ENCODE measurements at places on chromosomes 12 and 14. TPM values are rescaled to one million over a fixed set of nuclear protein-coding genes. Genes with fewer than 3 reads are reported as not detected.

GRCh38 chr12:69886715-69887114 is 61.7 kb downstream of the MYRFL start:
- H3K4me1 ChIP-seq, result no peaks in the 10 kb centered on the region
- no peak overlapping the region for H3K27ac ChIP-seq
- no peaks in the 10 kb centered on the region for H3K36me3 ChIP-seq

GRCh38 chr12:124428136-124428791 is 133.4 kb downstream of the RFLNA start:
- H3K27me3 ChIP-seq, result no peaks in the 10 kb centered on the region
- H3K27ac ChIP-seq, result no peak overlapping the region
- H3K4me3 ChIP-seq, result no peak overlapping the region
- no peak for DNase-seq
- H3K4me1 ChIP-seq, result peaks cover 37% of the 10 kb centered on the region
- peaks cover 62% of the 10 kb centered on the region for H3K36me3 ChIP-seq

COX8C gene
- not detected for total RNA-seq

RNU6-7 gene
- total RNA-seq, result not detected

DNA sequence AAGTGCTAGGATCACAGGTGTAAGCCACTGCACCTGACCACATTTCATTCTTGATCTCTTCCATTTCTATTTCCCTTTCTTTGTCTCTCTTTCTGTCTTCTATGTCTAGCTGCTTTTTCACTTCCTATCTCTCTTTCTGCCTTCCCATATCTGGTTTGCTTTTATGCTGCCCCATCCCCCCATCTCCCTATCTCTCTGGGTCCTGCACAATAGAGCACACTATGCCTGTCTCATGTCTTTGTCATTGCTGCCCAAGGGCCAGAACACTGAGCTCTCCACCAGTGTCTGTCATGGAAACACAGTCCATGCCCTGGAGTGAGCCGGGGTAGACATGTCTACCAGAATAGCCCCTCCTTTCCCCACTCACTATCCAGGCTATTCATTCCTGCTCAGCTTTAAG is 12.3 kb upstream of the RARG start:
- no peaks in the 10 kb centered on the region for H3K4me1 ChIP-seq
- H3K36me3 ChIP-seq, result no peaks in the 10 kb centered on the region
- no peak overlapping the region for H3K27ac ChIP-seq
- no peak for DNase-seq
- no peaks in the 10 kb centered on the region for H3K27me3 ChIP-seq
- H3K4me3 ChIP-seq, result no peak overlapping the region

DNA sequence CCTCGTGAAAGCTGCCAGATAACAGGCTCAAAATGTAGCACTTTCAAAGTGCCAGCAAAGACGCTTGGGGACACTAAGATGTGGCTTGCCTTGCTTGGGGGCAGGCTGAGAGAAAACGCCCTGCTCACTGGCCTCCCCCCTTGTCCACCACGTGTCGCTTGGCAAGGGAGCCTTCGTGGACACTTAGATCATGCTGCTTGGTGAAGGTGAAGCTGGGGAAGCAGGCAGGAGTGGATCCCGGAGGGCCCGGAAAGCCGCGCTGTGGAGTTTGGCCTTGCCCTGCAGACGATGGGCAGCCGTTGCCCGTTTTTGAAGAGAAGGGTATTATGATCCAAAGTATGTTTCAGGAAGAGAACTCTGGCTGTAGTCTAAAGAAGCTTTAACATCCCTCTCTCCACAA is 53.4 kb upstream of the BDKRB2 start:
- no peak overlapping the region for H3K27ac ChIP-seq
- no peak overlapping the region for H3K4me3 ChIP-seq
- H3K27me3 ChIP-seq, result peaks cover 16% of the 10 kb centered on the region
- H3K36me3 ChIP-seq, result no peaks in the 10 kb centered on the region

DNA sequence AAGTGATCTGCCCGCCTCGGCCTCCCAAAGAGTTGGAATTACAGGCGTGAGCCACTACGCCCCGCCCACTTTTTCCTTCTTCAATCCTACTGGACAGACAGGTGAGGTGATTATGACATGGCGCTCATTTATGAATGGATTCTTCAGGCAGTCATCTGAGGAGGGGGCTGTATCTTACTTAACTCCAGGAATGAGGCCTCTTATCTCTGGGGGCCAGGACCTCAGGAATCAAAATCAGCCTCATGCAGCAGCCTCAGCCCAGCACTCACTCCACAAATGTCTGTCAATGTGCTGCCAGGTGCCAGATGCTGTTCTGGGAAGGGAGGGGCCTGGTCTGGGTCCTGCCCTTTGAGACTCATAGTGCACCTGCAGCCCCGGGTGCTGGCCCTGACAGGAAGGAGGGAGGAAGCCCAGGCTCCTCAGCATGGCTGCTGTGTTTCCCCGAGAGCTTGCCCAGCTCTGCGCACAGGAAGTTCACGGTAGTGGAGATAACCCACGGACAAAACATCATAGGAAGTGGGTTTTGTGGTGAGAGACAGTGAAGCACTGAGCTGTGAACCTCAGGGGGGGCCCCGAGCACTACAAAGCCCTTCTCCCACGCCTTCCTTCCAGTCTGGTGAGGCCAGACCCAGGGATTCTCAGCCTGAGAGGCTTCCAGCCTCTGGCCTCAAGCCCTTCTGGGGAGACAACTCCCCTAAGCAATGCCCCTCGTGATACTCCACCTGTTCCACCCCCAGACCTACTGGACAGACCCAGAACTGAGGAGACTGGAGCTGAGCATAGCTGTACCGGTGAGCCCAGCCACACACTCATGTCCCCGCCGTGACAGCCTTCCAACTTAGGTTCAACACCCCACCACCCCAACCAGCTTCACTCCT is 22.3 kb downstream of the GALNT6 start:
- H3K4me1 ChIP-seq, result peaks cover 16% of the 10 kb centered on the region
- H3K4me3 ChIP-seq, result peak overlapping the region; percentile 54
- H3K27me3 ChIP-seq, result no peaks in the 10 kb centered on the region
- H3K36me3 ChIP-seq, result no peaks in the 10 kb centered on the region
- H3K27ac ChIP-seq, result peak overlapping the region; percentile 75
- DNase-seq, result peak; percentile 89

DNA sequence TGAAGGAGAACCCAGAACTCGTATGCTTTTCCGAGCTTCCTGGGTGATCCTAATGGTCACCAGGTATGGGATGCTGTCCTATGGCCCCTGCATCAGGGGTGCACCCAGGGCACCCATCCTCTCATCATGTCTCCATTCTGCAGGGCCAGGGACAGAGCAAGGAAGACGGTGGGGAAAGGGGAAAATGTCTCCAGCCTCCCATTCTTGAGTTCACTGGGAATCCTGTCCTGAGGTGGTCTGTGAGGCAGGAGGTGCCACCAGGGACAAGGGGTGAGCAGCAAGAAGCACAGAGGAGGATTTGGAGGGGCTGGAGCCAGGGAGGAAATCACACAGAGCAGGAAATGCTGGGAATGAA is 14.9 kb upstream of the SLC6A12 start:
- peaks cover 39% of the 10 kb centered on the region for H3K27me3 ChIP-seq
- no peaks in the 10 kb centered on the region for H3K4me1 ChIP-seq
- no peak overlapping the region for H3K4me3 ChIP-seq
- no peaks in the 10 kb centered on the region for H3K36me3 ChIP-seq
- DNase-seq, result no peak
- no peak overlapping the region for H3K27ac ChIP-seq

- peaks cover 88% of the 10 kb centered on the region for H3K27me3 ChIP-seq
- H3K4me1 ChIP-seq, result peaks cover 44% of the 10 kb centered on the region
- H3K4me3 ChIP-seq, result peak overlapping the region; percentile 41
- no peak for DNase-seq
- peaks cover 3% of the 10 kb centered on the region for H3K36me3 ChIP-seq
Observed at GRCh38 chr12:48998497-48999353, 450 bp downstream of the DDN start.

- DNase-seq, result no peak
- peak overlapping the region; percentile 78 for H3K4me3 ChIP-seq
- H3K4me1 ChIP-seq, result peaks cover 32% of the 10 kb centered on the region
Observed at GRCh38 chr14:73760598-73761586, 46.7 kb upstream of the PNMA1 start.

DNA sequence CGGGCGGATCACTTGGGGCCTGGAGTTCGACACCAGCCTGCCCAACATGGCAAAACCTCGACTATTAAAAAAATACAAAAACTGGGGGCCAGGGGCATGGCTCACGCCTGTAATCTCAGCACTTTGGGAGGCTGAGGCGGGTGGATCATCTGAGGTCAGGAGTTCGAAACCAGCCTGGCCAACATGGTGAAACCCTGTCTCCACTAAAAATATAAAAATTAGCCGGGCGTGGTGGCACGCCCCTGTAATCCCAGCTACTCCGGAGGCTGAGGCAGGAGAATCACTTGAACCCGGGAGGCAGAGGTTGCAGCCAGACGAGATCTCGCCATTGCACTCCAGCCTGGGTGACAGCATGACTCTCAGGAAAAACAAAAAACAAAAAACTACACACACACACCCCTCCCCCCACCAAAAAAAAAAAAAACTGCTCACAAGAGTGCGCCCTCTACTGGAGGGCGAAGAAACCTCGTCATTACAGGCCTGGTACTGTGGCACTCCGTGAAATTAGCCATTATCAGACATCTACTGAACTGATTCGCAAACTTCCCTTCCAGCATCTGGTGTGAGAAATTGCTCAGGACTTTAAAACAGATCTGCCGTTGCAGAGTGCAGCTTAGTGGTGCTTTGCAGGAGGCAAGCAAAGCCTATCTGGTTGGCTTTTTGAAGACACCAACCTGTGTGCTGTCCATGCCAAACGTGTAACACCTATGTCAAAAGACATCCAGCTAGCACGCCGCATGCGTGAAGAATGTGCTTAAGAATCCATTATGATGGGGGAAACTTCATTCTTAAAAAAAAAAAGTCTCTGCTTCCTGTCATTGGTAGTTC is 7.7 kb downstream of the PPP1R3E start:
- H3K36me3 ChIP-seq, result no peaks in the 10 kb centered on the region
- no peak overlapping the region for H3K27ac ChIP-seq
- H3K27me3 ChIP-seq, result no peaks in the 10 kb centered on the region
- H3K4me1 ChIP-seq, result peaks cover 12% of the 10 kb centered on the region
- H3K4me3 ChIP-seq, result no peak overlapping the region

ADGRD1 gene
- total RNA-seq, result 0.29 TPM

GRCh38 chr14:75254381-75254822 is 24.2 kb upstream of the FOS start:
- no peaks in the 10 kb centered on the region for H3K36me3 ChIP-seq
- peaks cover 44% of the 10 kb centered on the region for H3K4me1 ChIP-seq
- no peaks in the 10 kb centered on the region for H3K27me3 ChIP-seq
- H3K27ac ChIP-seq, result no peak overlapping the region
- no peak for DNase-seq

- H3K27me3 ChIP-seq, result no peaks in the 10 kb centered on the region
- H3K4me1 ChIP-seq, result no peaks in the 10 kb centered on the region
- H3K27ac ChIP-seq, result no peak overlapping the region
- DNase-seq, result no peak
- no peak overlapping the region for H3K4me3 ChIP-seq
- no peaks in the 10 kb centered on the region for H3K36me3 ChIP-seq
Observed at GRCh38 chr12:49907352-49907751, 3.7 kb upstream of the FAIM2 start.

DNA sequence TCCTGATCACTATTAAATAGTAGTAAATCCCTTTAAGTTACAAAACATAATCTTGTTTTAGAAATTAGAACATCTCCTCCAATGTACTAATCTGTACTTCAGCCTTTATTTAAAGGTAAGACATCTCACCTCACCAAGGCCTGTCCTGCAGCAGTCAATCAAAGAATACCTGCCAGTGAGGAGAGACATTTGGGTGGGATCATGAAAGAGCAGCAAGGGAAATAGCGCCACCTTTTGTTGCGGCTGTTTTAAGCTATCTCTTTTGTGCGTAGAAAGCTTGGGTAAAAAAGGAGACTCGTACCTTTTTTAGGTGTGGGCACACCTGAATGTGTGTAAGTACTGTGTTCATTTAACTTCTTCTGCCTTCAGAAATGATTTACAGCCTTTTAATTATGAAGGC is 117.8 kb upstream of the TMTC1 start:
- DNase-seq, result no peak
- no peak overlapping the region for H3K4me3 ChIP-seq
- H3K4me1 ChIP-seq, result no peaks in the 10 kb centered on the region

GRCh38 chr12:3218228-3219171 is 141.3 kb downstream of the TSPAN9 start:
- H3K27ac ChIP-seq, result no peak overlapping the region
- H3K4me3 ChIP-seq, result no peak overlapping the region
- DNase-seq, result no peak

DNA sequence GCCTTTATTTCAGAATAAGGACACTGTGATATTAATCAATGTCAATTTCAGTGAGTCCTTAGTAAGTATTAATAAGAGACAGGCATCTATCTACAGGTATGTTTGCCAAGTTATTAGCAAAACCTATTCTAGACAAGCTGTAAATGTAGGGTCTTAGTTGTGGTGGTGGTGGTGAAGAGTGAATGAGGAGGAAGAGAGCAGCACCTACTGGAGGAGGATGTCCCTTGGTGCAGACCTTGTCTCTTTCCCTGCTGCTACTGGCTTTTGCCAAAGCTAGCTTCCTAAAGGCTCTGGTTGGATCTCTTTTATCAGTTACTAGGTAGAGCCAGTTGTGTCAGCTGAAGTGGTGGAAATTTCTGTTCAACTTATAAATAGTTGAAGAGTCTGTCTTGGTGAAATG is 304.8 kb upstream of the ATP2B1 start:
- no peak overlapping the region for H3K4me3 ChIP-seq
- H3K27me3 ChIP-seq, result no peaks in the 10 kb centered on the region
- DNase-seq, result no peak
- no peak overlapping the region for H3K27ac ChIP-seq
- H3K36me3 ChIP-seq, result no peaks in the 10 kb centered on the region

ADAMTS20 gene
- not detected for total RNA-seq

DNA sequence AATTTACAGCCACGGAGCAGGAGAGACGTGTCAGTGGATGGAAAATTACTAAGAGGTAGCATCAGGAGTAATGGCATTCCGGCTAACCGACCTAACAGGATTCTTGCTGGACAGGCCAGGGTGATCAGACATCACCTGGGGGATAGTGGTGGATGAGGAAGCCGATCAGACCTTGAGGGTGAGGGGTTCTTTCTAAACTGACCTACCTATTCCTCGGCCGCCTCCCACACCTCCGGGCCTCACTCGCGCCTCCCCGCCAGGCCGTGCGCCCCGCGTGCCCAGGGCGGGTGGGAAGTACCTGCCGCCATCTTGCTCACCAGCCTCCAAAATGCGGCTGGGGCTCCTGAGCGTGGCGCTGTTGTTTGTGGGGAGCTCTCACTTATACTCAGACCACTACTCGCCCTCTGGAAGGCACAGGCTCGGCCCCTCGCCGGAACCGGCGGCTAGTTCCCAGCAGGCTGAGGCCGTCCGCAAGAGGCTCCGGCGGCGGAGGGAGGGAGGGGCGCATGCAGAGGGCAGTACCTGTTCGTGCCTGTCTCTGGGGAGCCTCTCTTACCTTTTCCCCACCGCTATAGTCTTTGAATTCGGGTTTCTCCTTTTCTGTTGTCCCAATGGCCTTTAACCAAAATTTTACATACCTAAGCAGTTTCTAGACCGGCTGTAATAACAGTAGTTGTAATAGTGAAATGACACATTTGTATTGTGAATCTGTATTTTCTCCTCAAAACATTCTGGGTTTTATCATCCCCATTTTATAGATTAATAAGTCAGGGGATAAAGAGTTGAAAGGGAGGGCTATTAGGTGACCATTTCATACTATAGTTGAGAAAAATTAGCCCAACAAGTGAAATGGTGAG is at the start of gene TMPRSS12:
TSS of gene TMPRSS12 (plus strand) at position 290 of the 857 bp plus-strand sequence. CDS start at position 329, 39 bp downstream.
- no peaks in the 10 kb centered on the region for H3K4me1 ChIP-seq
- H3K27me3 ChIP-seq, result no peaks in the 10 kb centered on the region
- H3K36me3 ChIP-seq, result no peaks in the 10 kb centered on the region
- H3K27ac ChIP-seq, result no peak within 1 kb of the TSS

GRCh38 chr12:52364901-52365489 is 2.3 kb downstream of the KRT85 start:
- peaks cover 14% of the 10 kb centered on the region for H3K4me1 ChIP-seq
- no peaks in the 10 kb centered on the region for H3K36me3 ChIP-seq
- H3K27me3 ChIP-seq, result no peaks in the 10 kb centered on the region

- H3K4me3 ChIP-seq, result no peak overlapping the region
- no peaks in the 10 kb centered on the region for H3K36me3 ChIP-seq
- H3K27ac ChIP-seq, result no peak overlapping the region
Observed at GRCh38 chr14:99026471-99026870, 245.5 kb downstream of the BCL11B start.
